Epithelial cell of esophagus (primary cell): ENCODE measurements at places on chromosomes 7 and 10.
A peak's percentile ranks its signal among the peaks of the same experiment; 100 is the strongest.

DNA sequence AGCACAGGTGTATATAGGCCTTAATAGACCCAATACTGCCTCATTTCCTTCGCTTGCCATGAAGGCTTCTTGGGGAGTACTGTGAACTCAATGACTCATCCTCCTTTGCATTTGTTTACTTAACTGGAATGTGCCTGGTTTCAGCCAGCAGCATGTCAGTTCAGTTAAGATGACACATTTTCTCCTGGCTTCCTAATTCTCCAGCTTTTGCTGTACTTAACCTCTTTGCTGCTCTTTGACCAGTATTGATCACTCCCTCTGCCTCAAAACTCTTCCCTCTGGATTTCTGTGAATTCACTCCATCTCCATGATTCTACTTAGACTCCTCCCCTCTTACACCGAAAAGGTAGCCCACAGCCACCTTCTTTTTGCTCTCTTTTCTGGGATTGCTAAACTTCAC lies 135.7 kb downstream of the MAGI2 start:
- peak; percentile 93 for DNase-seq

DNA sequence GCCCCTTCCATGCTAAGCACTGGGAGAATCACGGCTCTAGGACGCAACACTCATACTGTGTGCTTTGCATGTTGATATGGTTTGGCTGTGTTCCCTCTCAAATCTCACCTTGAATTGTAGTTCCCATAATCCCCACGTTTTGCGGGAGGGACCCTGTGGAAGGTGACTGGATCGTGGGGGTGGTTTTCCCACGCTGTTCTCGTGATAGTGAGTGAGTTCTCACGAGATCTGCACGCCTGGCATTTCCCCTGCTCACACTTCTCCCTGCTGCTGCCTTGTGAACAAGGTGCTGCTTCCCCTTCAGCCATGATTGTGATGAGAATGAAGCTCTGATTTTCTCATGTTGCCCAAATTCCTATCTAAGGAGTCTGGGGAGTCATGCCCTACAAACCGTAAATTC lies 53.0 kb upstream of the ADGRA1 start:
- DNase-seq, result no peak

- no peak for DNase-seq
Observed at GRCh38 chr7:151100921-151101320, 14.6 kb downstream of the AGAP3 start.

DNA sequence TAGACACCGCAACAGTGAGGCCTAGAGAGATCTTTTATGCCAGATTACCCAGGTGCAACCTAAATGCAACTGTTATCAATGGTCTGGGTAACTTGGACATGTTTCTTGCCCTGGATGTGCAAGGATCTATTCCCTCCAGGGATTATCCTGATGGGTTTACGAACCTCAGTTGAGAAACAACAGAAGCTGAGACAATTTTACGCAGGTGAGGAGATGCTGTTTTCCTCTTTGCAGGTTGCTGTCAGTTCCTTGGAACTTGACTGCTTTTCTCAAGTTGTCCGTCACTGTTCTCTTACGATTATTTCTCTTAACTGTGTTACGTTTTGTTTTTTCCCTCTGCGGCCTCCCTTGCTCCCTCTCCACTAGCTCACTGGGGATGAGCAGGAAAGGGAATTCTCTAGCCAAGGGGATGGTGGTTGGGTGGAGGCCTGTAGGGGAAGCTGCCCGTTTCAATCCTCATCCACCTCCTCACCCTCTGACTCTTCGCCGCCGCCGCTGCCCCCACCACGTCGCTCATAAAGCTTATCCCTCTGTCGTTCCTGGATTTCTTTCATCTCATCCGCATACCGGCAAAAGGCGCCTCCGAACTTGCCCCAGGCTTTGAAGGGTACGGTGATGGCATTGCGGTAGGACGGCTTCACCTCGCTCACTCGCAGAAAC lies 1.2 kb downstream of the PURB start:
- no peak for DNase-seq

DNA sequence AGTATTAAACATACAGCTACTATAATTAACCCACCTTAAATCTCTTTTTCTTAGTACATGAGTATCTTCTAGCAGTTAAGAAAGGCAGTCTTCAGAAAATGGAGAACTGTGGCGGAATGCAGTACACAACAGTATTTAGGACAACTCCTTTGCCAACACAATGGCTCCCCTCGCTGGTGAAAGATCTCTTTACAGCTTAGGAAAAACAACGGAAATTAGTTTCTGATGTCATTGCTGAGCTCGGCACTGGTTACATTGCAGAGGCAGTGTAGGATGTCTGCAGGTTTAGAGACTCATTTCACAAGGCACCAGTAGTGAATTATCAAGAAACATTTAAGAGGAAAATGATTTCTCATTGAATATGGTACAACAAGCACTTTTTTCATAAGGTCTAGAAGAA lies 43.4 kb downstream of the GLRX3 start:
- peak; percentile 53 for DNase-seq

DNA sequence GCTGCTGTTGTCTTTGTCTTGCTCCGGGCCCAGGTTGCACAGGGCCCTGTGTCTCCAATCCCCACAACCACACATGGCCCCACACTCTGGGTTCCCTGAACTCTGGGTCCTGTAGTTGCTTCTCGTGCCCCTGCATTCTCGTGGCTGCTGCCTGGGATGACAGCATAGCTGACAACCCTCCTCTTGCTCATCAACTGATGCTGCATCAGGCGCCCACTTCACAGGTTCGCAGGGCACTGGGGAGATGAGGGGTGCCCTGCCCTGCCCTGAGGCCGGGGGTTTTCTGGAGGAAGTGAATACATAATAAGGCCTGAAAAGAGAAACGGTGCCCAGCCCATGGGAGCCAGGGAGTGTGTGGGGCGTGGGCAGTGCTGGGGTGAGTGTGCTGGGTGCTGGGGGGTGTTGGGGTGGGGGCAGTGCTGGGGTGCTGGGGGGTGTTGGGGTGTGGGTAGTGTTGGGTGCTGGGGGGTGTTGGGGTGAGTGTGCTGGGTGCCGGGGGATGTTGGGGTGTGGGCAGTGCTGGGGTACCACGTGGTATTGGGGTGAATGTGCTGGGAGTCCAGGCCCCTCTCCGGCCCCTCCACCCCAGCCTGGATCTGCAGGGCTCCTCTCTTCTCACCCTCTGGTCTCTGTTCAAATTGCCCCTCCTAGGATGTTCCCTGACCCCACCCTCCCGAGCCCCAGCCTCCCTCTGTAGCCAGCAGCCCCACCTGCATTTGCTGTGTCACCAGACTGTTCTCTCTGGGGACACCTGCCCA lies 2.0 kb upstream of the MTG1 start:
- no peak for DNase-seq

GRCh38 chr10:83078160-83078559 lies 1061.1 kb upstream of the GHITM start:
- DNase-seq, result no peak

GRCh38 chr7:19121977-19122588 lies 4.6 kb upstream of the TWIST1 start:
- DNase-seq, result peak; percentile 56
